ENCODE measurements at places on chromosomes 7 and 10.

DNA sequence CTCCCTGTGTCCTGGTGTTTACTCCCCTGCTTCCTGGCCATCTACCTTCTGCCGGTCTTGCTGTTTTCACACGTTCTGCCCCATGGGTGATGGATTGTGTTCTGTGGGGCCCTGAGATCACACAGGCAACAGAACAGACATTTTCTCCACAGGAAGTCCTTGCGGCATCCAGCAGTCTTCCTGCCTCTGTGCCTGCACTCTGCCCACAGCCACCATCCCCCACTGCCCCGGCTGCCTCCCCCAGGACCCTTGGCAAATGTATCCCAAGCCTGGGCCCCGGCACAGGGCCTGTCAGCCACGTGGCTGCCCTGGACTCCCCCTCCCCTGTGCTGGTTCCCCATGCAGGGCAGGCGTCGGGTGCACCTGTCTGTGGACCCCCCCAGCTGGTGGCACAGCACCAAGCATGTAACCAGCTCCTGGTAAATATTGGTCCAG is 184.2 kb downstream of the WDR37 start:
- no peak for DNase-seq

- peak; percentile 45 for DNase-seq
These were observed 78.7 kb upstream of the C1GALT1 start for GRCh38 chr7:7103343-7104313.

DNA sequence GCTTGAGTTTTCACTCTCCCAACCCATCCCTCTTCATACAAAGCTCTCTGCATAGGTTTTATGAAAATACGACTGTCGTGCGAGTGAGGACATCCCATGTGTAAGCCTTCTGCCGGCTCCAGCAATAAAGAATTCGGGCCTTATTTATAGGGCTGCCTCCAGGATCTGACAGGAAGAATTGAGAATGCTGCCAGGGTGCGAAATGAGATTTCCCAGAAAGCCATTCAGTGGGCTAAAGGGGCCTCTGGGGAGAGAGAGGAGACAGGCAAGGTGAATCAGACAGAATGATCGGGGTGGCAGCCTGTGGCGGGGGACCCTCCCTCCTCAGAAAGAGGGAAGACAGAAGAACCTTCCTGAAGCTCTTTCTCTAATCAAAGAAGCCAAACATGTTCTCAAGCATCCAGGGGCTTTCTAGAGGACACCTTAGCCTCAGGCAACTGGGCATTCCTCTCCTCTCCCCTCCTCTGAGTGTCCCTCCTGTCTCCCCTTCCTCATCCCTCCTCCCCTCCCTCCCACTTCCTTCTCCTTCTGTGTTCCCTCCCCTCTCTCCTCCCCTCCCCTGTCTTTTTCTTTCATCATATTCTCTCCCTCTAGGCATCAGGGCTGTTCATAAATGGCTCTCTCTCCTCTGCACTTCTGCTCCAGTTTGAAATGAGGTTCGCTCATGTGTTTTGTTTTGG is 410.9 kb downstream of the TYW1 start:
- DNase-seq: no peak

- no peak for DNase-seq
These were observed 695 bp downstream of the FAM237B start for GRCh38 chr7:90320418-90320800.
